ENCODE measurements at places on chromosomes 3 and 15.

DNA sequence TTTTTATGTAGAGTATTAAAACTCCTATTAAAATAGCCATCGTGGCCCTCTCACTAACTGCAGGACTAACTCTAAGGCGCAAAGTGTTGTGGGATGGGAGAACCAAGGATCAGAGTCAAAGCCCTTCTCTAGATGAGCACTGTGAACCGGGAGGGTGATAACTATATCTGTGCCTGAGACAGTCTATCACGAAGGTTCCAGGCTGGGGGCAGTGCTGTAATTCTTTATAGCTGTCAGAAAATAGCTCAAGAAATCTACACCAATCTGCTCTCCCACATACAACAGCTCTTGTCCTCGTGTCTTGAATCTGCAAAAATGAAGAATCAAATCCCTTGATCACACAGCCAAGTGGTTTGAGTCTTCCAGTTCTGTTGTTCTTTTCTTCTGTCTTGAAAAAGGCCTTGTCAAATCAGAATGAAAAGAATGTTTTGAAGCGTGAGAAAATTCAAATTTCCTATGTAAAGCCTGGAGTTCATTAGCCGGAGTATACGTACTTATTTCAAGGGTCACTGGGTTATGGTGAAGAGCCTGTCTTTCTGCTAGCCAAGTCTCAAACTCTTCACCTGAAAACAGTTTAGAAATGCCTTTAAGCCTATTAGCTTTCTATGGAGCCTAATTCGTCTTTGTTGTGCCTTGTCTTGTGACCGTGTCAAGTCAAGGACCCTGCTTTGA, 185.3 kb upstream of the NECTIN3 start:
- no peak for DNase-seq

- no peak for DNase-seq
These were observed 293.1 kb upstream of the CHRM5 start for GRCh38 chr15:33675246-33675645.

- DNase-seq: no peak
These were observed 341.7 kb upstream of the UBE2E2 start for GRCh38 chr3:22861426-22861825.

DNA sequence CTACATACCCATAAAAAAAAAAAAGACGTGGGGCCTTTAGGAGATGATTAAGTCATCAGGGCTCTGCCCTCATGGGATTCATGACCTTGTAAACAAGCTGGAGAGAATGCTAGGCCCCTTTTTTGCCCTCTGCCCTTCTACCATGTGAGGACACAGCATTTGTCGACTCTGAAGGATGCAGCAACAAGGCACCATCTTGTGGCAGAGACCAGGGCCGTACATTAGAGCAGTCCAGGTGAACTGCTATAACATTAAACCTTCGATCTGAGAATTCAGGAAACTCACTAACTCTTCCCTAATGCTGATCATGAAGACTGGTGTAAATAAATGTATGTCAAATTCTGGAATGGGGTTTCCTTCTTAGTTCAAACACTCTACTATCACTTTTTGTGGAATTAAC, 30.7 kb upstream of the SIAH2 start:
- DNase-seq: no peak

GRCh38 chr15:64651601-64652191, 123.7 kb downstream of the RBPMS2 start:
- DNase-seq: no peak

GRCh38 chr3:56903231-56903782, 101.6 kb upstream of the ARHGEF3 start:
- no peak for DNase-seq

DNA sequence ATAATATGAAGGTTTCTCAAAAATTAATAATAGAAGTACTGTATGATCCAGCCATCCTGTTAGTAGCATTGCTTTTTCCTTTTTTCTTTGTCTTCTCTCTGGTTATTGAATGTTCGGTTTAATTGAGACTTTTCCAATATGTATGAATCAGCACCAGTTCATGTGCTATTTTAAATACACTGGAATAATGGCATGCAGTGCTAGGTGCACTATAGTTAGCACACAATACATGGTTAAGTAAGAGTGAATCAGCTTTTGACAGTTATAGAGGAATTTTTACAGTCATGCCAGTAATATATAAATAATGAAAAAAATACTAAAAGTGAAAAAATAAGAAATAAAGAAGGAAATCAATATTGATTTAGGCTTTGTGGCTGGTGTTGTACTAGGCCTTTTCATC, 113.8 kb upstream of the STRIT1 start:
- no peak for DNase-seq
